CD8-positive, alpha-beta memory T cell (primary cell): ENCODE measurements at places on chromosomes 12 and 14.
A peak's percentile ranks its signal among the peaks of the same experiment; 100 is the strongest.

GRCh38 chr12:114684098-114684869 lies at the start of gene TBX3:
TBX3 (minus strand) TSS chr12:114684175; CDS start chr12:114683200, 975 bp downstream.
- DNase-seq: peak; percentile 25
- no peak within 1 kb of the TSS for H3K27ac ChIP-seq
- H3K4me3 ChIP-seq: peak within 1 kb of the TSS; percentile 27

DNA sequence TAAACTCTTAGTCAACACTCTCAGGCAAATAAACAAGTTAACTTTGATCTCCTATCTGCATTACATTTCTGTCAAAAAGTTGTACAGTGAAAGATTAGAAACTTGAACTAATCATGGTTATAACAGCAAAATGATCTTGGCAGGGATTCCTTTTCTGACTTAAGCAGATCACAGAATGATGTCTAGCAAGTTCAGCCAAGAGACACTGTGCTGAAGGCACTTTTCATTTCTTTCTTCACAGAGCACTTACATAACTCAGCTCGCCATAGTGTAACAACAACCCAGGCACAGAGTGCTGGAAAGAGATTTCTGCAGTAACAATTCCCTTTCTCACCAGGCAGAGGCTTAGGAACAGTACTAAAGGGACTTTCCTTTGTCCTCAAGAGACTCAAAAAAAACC lies 19.6 kb upstream of the CSRP2 start:
- no peak overlapping the region for H3K4me3 ChIP-seq
- no peak overlapping the region for H3K27ac ChIP-seq
- H3K4me1 ChIP-seq: peaks cover 9% of the 10 kb centered on the region

DNA sequence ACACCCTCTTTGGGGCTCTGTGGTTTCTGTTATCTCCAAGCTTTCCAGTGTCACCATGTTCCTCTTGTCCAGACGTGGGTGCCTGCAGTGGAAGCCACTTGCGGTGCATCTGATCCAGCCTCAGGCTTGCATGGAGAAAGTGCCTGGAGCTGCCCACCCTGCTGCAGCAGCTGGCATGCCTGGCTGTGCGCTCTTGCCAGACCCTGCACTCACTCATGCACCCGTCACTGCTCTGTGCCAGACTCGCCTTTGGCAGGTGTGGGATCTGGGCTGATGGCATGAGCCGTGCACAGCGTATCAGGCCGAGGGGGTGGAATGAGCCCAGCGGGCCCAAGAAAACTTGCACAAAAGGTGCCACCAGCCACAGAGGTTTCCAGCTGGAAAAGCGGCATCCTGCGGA lies 105.1 kb downstream of the MNAT1 start:
- no peak overlapping the region for H3K4me3 ChIP-seq
- no peaks in the 10 kb centered on the region for H3K4me1 ChIP-seq
- DNase-seq: no peak
- no peaks in the 10 kb centered on the region for H3K27me3 ChIP-seq
- H3K27ac ChIP-seq: no peak overlapping the region
- no peaks in the 10 kb centered on the region for H3K36me3 ChIP-seq

- no peaks in the 10 kb centered on the region for H3K27me3 ChIP-seq
- no peak overlapping the region for H3K27ac ChIP-seq
- no peak overlapping the region for H3K4me3 ChIP-seq
Observed at GRCh38 chr12:19120795-19121194, 8.7 kb upstream of the PLEKHA5 start.

DNA sequence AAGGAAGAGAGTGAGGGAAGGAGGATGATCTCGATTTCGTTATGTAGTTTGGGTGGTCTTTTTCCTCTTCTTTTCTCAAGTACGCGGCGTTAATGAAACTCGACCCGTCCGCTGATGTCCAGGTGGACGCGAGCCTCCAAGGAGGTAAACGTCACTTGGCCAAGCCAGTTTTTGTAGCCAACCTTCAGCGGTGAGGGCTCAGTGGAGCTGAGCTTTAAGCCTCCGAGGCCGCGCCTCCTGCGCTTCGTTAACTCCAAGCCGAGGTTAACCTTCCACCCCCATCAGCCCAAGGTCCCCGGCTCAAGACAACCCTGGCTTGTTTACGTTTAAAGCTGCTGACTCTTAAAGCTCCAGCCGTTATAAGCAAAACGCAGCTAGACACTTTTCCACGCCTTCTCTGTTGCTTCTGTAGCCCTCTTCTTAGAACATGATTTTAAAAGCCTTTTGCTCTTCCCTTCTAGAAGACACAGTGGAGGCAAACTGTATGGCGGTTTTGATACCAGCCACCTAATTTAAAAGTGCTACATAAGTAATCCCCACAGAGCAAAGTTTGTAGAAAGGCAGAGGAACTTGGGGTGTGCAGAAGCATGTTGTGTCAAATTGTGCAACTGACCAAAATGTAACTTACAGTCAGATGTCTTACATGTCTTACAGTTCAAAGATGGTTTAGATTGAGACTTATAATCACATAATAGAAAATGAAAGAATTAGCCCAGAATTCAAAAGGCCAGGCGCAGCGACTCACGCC lies 923 bp upstream of the ITPR2 start:
- peak; percentile 10 for DNase-seq
- H3K27ac ChIP-seq: no peak overlapping the region
- peak overlapping the region; percentile 79 for H3K4me3 ChIP-seq
- no peaks in the 10 kb centered on the region for H3K36me3 ChIP-seq
